NCI-H146 (cell line): ENCODE measurements at places on chromosomes 1 and 21.
A peak's percentile ranks its signal among the peaks of the same experiment; 100 is the strongest.

DNA sequence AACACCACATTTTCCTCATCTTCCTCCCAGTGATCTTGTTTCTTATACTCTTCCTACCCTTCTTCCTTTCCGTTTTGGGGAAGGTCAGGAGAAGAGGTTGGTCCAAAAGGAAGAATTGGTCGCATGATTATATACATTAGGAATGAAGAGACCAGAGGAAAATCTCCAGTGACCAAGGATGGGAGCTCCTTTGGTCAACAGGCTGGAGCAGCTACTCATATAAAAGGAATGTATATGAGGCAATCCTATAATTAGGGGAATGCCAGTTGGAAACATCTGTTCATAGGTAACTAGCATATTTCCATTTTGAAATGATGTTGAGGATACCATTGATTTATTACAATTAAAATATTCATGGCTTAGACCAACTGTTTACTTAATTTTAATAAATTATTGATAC, 114.5 kb downstream of the LRRC40 start:
- DNase-seq: no peak

- DNase-seq: no peak
These were observed 289.4 kb downstream of the ADGRL2 start for GRCh38 chr1:82090104-82090503.

DNA sequence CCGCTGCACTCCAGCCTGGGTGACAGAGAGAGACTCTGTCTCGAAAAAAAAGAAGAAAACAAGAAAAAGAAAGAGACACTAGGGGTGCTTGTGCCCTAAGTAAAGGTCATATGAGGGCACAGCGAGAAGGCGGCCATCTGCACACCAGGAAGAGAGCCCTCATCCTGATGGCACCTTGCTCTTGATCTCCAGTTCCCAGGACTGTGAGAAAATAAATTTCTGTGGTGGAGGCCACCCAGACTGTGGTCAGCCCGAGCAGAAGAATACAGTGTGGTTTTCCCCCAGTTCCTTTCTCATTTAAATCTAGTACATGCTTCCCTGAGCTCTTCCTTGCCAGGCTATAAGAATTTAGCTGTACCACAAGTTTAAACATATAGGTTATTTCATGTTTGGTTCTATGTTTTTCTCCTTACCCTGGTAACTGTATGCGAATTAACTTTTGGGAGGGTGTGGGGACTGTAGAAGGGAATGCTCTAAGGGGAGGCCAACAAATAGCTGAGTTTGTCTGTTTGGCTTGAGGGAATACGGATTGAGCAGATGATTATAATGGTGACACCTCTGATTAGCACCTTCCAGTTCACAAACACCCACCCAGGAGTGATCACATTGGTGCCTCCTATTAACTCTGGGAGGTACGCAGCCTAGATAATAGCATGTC, 119.6 kb upstream of the ERRFI1 start:
- DNase-seq: no peak

DNA sequence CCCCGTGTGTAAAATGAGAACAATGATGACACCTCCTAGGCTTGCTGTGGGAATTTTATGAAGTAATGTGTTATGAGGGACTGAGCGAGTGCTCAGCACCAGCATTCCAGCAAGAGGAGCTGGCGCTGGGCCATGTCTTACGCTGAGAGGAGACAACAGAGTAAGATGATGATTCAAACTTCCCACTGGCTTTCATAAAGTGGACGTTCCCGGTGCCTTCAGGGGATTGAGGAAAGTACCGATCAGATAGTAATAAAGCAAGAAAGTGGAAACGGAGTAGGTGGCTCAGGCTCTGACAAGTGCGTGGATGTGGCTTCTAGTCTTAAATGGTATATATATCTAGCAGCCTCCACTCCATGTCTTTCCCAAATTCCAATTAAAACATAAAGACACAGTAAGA, 23.8 kb downstream of the EPHA10 start:
- DNase-seq: no peak

DNA sequence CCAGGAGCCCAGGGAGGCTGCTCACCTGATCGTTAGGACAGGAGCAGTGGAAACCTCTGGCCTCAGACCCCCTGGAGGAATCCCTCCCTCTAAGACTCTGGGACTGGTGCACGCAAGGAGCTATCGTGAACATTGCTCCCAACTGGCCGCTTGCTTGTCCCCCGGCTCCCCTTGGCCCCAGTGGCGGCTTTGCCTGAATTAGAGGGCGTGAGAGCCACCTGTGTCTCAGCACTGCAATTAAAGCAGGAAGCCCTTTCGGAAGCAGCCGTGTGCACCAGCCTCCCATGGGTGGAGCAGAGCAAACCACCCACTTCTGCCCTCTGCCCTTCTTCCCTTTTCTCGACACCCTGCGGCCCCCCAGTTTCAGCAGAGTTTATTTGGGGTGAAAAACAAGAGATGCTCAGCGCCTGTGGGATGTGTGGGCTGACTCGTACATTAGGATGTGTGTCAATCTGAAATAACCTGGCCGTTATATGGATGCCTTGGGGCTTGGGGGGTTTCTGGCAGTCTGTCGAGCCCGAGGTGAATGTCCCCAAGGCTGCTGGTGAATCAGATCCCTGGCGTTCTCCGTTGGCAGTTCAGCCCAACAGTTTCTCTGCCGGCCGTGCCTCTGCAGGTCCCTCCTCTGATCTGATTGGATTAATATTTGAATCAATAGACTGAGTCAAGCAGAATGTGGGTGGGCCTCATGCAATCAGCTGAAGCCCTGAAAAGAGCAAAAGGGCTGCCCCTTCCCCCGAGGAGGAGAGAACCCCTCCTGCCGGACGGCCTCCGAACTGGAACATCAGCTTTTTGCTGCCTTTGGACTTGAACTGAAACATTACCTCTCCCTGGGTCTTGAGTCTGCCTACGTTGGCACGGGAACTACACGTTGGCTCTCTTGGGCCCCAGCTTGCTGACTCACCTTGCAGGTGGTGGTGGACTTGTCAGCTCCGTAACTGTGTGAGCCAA, 7.3 kb upstream of the UMODL1 start:
- peak; percentile 36 for DNase-seq

DNA sequence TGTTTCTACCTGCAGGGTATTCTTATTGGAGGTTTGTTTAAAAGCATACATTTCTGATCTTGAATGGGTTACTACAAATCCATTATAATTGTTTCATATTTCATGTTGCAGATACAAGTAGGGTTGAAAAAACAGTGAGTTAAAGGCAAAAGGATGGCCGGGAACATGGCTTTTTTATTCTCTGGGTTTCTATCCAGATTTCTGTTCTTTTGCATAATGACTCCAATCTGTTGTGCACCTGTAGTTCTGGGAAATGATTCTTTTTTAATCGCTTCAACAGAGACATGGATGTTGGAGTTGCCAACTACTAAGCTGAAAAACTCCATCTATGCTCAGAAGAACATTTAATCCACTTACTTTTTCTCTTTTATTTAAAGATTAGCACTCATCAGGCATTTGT, 2.7 kb upstream of the ADAMTS1 start:
- no peak for DNase-seq

GRCh38 chr1:231334079-231334666, 3.5 kb downstream of the EXOC8 start:
- no peak for DNase-seq

DNA sequence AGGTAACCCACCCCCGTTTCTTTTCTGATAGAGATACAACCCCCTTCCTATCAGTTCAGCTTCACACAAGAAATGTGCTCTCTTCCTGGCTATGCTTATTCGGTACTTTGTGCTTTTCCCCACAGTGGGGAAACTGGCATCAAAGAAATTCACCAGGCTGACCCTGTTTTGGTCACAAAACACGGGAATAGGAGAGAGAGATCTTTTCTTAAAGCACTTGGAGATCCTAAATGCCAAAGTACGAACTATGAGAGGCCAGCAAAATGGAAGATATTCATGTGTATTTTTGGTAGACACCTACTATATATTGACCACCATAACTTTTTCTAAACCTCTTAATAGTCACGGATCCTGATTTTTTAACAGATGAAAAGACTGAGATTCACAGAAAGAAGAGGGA, 30.0 kb downstream of the SLC30A10 start:
- DNase-seq: no peak

- no peak for DNase-seq
These were observed 128.4 kb upstream of the MROH9 start for GRCh38 chr1:170806961-170807360.

- no peak for DNase-seq
These were observed 663 bp upstream of the GBP6 start for GRCh38 chr1:89363196-89363595.

- DNase-seq: no peak
These were observed 8.5 kb upstream of the ZC3H12A start for GRCh38 chr1:37465593-37466517.

GRCh38 chr1:149962039-149962647, 25.5 kb upstream of the MTMR11 start:
- peak; percentile 58 for DNase-seq

DNA sequence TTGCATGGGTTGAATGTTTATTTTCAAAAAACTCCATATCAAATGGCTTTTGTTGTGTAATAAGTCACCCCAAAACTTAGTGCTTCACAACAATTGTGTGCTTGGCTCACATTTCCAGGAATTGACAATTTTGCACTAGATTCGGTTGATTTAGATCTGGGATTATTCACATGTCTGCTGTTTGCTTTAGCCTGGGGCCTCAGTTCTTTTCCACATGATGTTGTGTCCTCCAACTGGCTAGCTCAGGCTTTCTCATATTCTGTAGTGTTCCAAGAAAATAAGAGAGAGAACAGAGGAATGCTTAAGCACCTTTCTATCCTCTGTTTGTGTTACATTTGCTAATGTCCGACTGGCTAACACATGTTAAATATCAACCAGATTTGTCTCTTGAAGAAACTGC, 281.5 kb upstream of the ADGRL4 start:
- no peak for DNase-seq

DNA sequence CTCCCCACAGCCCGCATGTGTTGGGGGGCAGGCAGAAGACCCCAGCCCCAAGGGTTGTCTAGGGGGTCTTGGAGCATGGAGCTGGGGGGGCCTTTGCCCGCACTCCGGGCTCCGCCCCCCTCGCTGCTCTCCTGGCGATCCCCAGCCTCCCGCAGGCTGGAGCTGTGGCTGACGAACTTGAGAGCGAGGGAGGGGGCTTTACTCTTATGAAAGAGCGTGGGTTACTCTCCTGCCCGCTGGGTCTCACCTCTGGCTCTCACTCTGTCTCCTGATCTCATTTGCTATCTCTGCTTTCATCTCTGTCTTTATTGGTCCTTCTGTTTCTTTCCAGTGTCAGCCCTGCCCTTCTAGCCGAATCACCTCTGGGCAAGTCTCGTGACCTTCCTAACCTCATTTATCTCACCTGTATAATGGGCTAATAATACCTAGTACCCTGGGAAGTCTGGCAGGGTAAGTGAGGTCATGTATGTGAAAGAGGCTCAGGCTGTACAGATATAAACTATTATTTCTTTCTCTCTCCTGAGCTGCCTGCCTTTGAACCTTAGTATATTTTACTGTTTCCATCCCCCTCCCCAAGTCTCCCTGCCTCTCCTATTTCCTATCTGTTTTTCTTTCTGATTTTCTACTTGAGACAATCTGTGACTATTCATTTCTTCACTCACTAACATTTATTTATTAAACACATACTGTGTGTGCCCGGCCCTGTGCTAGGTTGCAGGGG, 731 bp downstream of the EFNA4 start:
- peak; percentile 15 for DNase-seq

- DNase-seq: no peak
These were observed 17.8 kb downstream of the OR2B11 start for GRCh38 chr1:247440001-247440620.

DNA sequence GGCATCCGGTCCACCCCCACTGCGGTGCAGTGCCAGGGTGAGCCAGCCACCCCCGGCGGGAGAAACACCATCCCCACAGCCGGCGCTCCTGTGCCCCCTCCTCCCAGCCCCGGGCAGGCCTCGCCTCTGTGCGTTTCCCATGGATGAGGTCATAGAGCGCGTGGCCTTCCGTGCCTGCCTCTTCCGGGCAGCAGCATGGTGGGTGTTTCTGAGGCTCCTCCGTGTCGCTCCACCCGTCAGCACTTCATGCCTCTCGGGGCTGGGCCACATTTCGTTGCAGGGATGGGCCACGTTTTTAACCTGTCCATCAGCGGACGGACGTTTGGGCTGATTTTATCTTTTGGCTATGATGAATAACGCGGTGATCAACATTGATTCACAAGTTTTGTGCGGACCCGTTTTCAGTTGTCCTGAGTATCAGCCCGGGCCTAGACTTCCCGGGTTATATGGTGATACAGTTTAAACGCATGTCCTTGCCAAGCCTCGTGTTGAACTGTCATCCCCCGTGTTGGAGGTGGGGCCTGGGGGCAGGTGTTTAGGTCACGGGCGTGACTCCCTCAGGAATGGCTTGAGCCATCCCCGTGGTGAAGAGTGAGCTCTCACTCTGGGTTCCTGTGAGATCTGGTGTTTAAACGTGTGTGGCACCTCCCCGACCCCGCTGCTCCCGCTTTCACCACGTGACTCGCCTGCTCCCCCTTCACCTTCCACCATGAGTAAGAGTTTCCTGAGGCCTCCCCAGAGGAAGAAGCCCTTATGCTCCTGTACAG, 64.8 kb downstream of the SLX9 start:
- no peak for DNase-seq

GRCh38 chr1:8142955-8143629, 117.0 kb upstream of the ERRFI1 start:
- DNase-seq: no peak

DNA sequence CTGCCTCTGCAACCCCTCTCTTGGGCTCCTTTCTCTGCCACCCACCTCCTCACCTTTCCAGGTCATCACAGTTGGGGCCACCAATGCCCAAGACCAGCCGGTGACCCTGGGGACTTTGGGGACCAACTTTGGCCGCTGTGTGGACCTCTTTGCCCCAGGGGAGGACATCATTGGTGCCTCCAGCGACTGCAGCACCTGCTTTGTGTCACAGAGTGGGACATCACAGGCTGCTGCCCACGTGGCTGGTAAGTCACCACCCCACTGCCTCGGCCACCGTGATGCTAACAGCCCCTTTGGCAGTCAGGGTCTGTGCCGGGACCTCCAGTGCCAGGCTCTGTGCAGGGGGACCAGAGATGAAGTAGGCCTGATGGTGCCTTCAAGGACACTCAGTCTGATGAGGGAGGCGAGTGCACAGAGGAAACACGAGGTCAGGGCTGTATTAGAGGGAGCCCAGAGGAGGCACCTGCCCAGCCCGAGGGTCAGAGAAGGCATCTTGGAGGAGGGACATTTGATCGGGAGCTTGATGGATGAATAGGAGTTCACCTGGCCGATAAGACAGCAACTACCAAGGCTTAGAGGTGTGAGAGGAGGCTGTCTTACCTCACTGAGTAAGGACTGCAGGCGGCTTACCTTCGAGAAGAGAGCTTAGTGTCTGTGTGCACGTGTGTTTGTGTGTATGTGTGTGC, 18.1 kb downstream of the PCSK9 start:
- DNase-seq: no peak

- no peak for DNase-seq
These were observed 8.7 kb downstream of the TMPRSS3 start for GRCh38 chr21:42387164-42387563.

- no peak for DNase-seq
These were observed 86.4 kb downstream of the RGL1 start for GRCh38 chr1:183891158-183891856.
